ENCODE measurements at places on chromosomes 2 and 18. TPM values are rescaled to one million over a fixed set of nuclear protein-coding genes. Genes with fewer than 3 reads are reported as not detected.

- DNase-seq, result no peak
Measured at GRCh38 chr18:53991202-53991601, 233.3 kb downstream of the MBD2 start.

DNA sequence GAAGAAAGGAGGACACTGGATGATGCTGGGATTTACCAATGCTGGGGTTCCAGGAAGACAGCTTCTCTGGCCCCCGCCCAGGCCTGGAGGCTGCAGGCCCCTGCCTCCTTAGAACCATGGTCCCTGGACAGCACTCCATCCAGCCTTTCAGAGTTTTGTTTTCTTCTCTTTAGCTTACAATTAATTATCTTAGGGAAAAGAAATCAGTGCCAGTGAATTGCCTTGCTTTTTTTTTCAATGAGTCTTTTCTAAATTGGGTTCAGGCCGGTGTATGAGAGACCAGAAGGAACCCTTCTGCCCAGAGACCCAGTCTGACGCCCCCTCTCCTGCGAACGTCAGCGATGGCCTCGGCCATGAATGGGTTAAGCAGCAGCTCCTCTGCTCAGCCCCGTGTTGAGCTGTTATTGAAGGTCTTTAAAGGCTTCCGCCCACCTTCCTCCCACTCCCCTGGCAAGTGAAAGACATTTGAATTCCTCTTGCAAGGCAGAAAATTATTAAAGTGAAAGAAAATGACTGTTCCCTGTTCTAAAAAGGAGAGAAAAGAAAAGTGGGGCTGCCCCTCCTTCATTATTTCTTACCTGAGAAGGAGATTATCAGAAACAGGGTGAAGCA, 65.7 kb upstream of the CHMP1B start:
- DNase-seq, result no peak

DNA sequence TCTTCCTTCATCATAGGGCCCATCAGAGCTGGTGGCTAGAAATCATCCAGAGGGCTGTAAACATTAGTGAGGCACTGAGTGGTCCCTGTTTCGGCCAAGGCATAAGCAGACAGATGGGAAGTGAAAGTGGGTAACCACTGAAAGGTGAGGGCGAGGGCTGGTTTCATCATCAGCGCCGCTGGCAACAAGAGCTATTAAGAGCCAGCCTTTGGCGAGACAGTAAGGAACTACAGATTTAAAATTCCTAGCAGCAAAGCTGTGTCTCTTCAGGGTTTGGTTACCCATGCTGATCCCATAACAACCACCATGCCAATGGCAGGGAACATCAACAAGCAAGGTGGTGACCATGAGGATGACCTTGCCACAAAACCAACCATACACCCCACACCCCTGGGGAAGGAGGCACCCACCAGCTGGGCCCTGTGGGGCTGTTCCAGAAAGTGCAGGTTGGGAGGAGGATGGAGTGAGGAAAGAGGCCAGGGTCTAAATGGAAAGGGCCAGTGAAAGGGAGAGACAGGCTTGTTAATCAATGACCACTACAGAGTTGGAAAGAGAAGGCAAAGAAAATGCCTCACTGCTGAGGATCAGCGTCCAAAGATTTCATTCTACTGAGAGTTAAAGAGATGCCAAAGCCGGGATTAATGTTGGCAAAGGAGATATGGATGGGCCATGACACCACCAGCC, 9.0 kb upstream of the SLC20A1 start:
- DNase-seq, result no peak

DNA sequence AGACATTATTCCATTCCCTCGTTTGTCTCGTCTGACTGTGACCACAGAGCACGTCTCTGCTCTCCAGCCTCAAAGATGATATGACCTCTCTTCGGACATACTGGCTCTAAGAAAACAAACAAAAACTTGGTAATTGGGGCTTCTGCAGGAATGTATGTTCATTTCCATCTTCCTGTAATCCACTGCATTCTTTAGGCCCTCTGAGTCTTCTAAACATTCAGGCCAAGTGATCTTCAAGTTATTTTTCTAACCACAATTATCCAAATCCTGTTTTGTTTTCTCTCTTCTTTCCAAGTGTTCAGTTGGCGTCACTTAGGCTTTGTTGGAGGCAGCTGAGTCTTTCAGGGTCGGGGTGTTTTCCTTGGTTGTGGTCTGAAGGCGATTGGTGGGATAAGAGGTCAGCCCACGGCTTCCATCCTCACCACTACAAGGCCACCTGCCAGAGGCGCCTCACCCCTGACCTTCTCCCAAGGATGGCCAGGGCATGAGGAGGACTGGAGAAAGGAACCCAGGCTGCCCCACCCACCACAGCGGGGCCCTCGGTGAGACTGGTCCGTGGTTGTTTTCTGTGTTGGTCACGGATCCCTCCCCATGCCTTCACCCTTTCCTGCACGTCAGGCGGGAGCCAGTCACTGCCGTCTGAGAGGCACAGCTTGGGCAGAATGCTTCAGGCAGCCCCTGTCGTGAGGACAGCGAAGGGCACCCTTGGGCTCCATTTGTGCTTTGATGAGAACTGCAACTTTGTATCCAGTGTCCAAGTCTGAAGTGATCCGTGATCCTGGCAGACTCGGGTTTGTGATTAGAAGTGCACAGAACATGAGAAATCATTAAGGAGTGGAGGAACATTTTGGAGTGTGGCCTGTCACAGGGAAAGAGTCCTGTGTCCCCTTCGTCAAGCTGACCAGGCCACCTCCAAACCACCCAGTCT, 88.6 kb upstream of the FHL2 start:
- DNase-seq, result no peak

DNA sequence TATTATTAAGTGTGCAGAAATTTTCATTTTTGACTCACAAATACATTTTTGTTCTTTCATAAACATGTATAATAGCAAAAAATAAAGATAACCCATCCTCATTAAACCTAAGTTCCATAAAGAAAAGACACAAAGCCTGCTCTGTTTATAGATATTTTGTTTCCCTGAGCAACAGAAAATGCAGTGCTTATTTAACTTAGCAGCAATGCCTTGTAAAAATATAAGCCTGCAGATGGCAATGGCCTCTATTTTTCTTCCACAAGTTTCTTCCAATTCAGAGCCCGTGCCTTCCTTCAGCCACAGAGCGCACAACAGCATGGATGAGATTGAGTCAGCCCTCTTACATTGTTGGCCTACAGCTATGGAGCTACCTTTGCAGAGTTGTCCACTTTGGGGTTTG, 43.6 kb downstream of the PKP4 start:
- no peak for DNase-seq

GRCh38 chr18:5068851-5069250, 128.2 kb downstream of the AKAIN1 start:
- no peak for DNase-seq

- no peak for DNase-seq
Measured at GRCh38 chr2:177489719-177490301, 97.2 kb downstream of the AGPS start.

- DNase-seq, result no peak
Measured at GRCh38 chr18:13539050-13539449, 187.3 kb downstream of the FAM210A start.

PKDCC gene
- not detected for total RNA-seq

IRS1 gene
- total RNA-seq, result 4.6 TPM

All from activated T-cell treated with anti-CD3 and anti-CD28 coated beads, Interleukin-2, amount 50 U/mL, for 4 hours (primary cell).